ENCODE measurements at places on chromosomes 2 and 18. TPM values are rescaled to one million over a fixed set of nuclear protein-coding genes. Genes with fewer than 3 reads are reported as not detected.

- no peaks in the 10 kb centered on the region for H3K4me1 ChIP-seq
- H3K4me3 ChIP-seq, result no peak overlapping the region
- H3K27ac ChIP-seq, result no peak overlapping the region
- H3K27me3 ChIP-seq, result no peaks in the 10 kb centered on the region
Observed at GRCh38 chr2:39942950-39943349, 163.9 kb upstream of the THUMPD2 start.

DNA sequence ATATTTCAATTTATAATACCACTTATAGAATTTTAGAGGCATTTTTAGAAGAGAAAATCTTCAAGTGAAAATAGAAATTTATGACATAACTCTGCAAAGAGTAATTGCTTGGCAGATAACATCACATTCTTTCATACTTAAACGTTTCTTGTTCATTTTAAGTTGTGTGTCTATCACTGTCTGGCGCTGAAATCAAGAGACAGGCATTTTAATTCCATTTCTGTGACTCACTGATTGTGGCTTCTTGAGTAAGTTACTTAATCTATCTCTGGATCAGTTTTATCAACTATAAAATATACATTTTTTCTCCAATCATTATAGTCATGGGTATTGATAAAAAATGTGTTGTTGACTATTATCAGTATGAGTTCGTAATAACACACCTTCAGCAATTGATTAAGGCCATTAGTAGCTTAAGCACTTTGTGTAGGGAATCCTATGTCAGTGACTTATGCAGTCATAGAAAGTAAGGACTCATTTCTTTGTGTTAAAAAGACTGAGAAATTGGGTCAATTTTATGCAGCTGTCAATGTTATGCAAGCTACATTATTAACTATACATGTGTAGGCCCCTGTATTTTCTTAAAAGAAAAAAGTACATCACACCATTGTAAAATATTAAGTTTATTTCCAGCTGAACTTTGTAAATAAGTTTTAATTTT is 497.3 kb downstream of the CCDC85A start:
- DNase-seq, result no peak
- no peaks in the 10 kb centered on the region for H3K27me3 ChIP-seq
- H3K4me1 ChIP-seq, result no peaks in the 10 kb centered on the region
- no peaks in the 10 kb centered on the region for H3K36me3 ChIP-seq

GRCh38 chr2:54946220-54946805 is 103.9 kb downstream of the RTN4 start:
- H3K4me3 ChIP-seq, result no peak overlapping the region
- no peaks in the 10 kb centered on the region for H3K27me3 ChIP-seq
- H3K36me3 ChIP-seq, result no peaks in the 10 kb centered on the region
- no peak for DNase-seq
- H3K4me1 ChIP-seq, result peaks cover 20% of the 10 kb centered on the region
- H3K27ac ChIP-seq, result no peak overlapping the region

CYP27C1 gene
- not detected for total RNA-seq

DNA sequence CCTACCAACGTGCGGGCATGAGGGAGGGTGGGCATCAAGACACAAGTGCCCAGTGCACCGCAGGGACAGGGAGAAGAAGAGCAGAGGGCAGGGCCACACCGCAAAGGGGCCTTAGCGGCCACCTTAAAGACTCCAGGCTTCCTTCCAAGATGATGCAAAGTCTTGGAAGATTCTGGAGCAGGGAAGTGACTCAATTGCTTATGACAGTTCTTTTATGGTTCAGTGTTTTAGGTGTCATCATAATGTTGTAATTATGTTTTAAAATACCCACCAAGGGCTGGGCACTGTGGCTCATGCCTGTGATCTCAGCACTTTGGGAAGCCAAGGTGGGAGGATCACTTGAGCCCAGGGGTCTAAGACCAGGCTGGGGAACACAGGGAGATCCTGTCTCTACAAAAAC is 44.5 kb upstream of the SEMA4C start:
- H3K36me3 ChIP-seq, result no peaks in the 10 kb centered on the region
- H3K27ac ChIP-seq, result peak overlapping the region; percentile 64
- no peaks in the 10 kb centered on the region for H3K27me3 ChIP-seq
- no peak for DNase-seq
- H3K4me1 ChIP-seq, result peaks cover 68% of the 10 kb centered on the region
- peak overlapping the region; percentile 42 for H3K4me3 ChIP-seq

Measured in CD4-positive, alpha-beta T cell (primary cell).